Trophoblast cell (in vitro differentiated cells and primary cell): ENCODE measurements at places on chromosomes 13 and 19.

- no peak for DNase-seq
These were observed 50.9 kb downstream of the CCDC70 start for GRCh38 chr13:51912511-51913225.

- DNase-seq, result no peak
These were observed 128.2 kb upstream of the OBI1 start for GRCh38 chr13:78787190-78787589.

DNA sequence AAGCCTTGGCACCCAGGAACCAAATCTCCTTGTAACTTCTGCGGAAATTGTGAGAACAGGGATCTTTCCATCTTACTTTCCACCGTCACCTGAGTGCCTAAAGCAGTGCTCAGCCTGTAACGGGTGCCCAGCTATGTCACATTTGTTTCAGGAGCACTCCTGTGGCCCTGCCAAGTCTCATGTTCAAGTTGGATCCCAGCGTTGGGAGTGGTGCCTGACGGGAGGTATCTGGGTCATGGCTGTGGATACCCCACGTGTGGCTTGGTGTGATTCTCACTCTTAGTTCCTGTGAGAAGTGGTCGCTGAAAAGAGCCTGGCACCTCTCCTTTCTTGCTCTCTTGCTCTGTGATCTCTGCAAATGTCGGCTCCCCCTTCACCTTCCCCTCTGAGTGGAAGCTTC is 114.9 kb downstream of the UQCRFS1 start:
- no peak for DNase-seq

DNA sequence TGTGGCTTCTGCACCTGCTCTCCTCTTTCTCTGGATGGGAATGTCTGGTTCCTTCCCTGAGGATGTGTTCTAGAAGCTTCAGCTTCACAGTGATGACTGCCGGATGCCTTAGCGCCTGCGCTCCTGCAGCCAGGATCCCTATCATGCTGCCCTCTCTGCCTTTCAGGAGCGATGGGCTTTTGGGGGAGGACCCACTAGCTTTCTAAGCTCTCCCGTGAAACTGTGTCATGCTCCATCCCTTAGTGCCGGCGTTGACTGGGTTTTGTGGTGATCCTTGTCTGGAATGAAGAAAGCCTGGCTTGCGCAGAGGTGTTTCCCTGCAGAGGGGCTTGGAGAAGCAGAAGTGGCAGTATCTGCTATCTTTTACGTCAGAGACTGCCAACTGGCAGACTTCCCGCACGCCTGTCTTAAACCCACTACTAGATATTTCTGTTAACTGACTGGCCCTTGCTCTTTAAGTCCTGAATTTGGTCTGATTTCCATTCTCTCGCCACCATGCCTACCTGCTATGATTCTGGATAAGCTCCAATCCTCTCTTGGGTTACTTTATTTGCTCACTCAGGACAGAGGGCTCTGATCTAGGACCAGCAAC is 3.8 kb upstream of the KMT2B start:
- DNase-seq, result no peak

DNA sequence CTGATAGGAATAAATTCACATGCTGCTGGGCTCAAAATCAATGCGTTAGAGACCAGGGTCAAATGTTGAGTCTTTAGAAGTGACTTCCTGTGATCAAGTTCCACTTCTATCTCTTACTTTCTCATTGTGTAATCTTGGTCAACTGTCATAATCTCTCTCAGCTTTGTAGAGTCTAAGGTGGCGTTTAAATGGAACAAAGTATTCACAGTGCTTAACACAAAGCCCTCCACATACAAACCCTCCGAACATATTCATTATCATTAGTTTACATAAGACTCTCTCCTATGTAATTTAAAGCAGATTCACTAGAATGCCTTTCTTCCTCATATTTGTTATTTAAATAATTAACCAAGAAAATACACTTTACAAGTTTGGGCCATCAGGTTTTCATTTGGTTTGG is 1044.1 kb downstream of the EFNB2 start:
- DNase-seq, result no peak

DNA sequence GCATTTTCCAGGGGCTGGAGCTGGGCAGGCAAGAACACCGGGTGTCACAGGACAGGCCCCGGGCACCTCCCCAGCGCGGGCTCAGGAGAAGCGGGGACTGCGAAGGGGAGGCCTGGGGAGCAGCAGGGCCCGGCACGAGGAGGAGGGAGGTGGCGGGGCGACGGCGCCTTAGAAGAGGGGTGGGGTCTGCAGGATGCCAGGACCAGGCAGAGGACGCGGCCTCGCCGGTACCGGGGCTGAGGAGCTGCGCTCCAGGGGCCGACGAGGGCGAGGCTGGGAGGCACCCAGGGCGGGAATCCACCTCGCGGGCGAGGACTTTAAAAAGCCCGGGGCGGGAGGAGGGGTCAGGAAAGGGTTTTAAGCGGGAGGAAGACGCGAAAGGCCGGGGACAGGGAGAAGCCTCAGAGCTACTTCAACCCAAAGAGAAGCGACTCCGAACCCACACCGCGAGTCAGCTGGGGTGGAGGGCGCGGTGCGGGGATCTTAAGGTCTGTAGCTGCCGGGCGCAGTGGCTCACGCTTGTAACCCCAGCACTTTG is 665 bp downstream of the ZNF347 start:
- peak; percentile 62 for DNase-seq

- no peak for DNase-seq
These were observed 1.6 kb upstream of the RAP2A start for GRCh38 chr13:97432232-97432916.

GRCh38 chr19:518598-519231 is 11.4 kb downstream of the TPGS1 start:
- no peak for DNase-seq
